Smooth muscle cell of trachea (primary cell): ENCODE measurements at places on chromosomes 16 and 17. TPM values are rescaled to one million over a fixed set of nuclear protein-coding genes. Genes with fewer than 3 reads are reported as not detected.

IKZF3 gene
- 0.33 TPM in 1 of 2 replicates, not detected in the other for total RNA-seq

NLRC5 gene
- 24.4 and 40.0 TPM in 2 replicates for total RNA-seq

NPIPA7 gene
- total RNA-seq = 0.15 and 3.0 TPM in 2 replicates

WSCD1 gene
- under 0.01 and 0.15 TPM in 2 replicates for total RNA-seq

TERB1 gene
- not detected in 2 replicates for total RNA-seq

GGT6 gene
- total RNA-seq = not detected in 2 replicates

SLC9A5 gene
- 1.3 and 2.3 TPM in 2 replicates for total RNA-seq

NOMO2 gene
- 122 and 158 TPM in 2 replicates for total RNA-seq

UTS2R gene
- 0.15 TPM in 1 of 2 replicates, not detected in the other for total RNA-seq

KCNJ2 gene
- total RNA-seq = 8.6 and 61.5 TPM in 2 replicates

FLYWCH2 gene
- total RNA-seq = 73.9 and 77.1 TPM in 2 replicates

GRAPL gene
- total RNA-seq = 0.15 and 0.66 TPM in 2 replicates

CPNE7 gene
- 15.6 and 31.6 TPM in 2 replicates for total RNA-seq

SPATA22 gene
- 1.2 and 2.5 TPM in 2 replicates for total RNA-seq

TBC1D3B gene
- total RNA-seq = 1.5 and 3.6 TPM in 2 replicates

TBC1D26 gene
- under 0.01 TPM in 1 of 2 replicates, not detected in the other for total RNA-seq

CASKIN1 gene
- total RNA-seq = under 0.01 and 2.0 TPM in 2 replicates

RAI1 gene
- 13.7 and 15.1 TPM in 2 replicates for total RNA-seq

CBX2 gene
- 0.73 and 1.2 TPM in 2 replicates for total RNA-seq

CLDN9 gene
- under 0.01 TPM in 1 of 2 replicates, not detected in the other for total RNA-seq

TP53TG3C gene
- not detected in 2 replicates for total RNA-seq

DRC3 gene
- total RNA-seq = 0.83 and 1.2 TPM in 2 replicates

PRSS27 gene
- 0.58 and 1.3 TPM in 2 replicates for total RNA-seq

KRTAP17-1 gene
- not detected in 2 replicates for total RNA-seq

INO80E gene
- 19.7 and 26.9 TPM in 2 replicates for total RNA-seq

ADCY9 gene
- total RNA-seq = 25.6 and 44.5 TPM in 2 replicates

C17orf78 gene
- total RNA-seq = not detected in 2 replicates

KRTAP4-1 gene
- not detected in 2 replicates for total RNA-seq

CACNG4 gene
- total RNA-seq = not detected in 2 replicates

CES4A gene
- 1.6 and 6.5 TPM in 2 replicates for total RNA-seq

CNGB1 gene
- total RNA-seq = not detected in 2 replicates

SYT17 gene
- total RNA-seq = 0.29 and 0.66 TPM in 2 replicates

CACNG3 gene
- not detected in 2 replicates for total RNA-seq

ICAM2 gene
- total RNA-seq = 1.2 and 4.1 TPM in 2 replicates

KRTAP4-9 gene
- total RNA-seq = not detected in 2 replicates

LYZL6 gene
- not detected in 2 replicates for total RNA-seq

DHRS7C gene
- not detected in 2 replicates for total RNA-seq

HP gene
- not detected in 2 replicates for total RNA-seq

PPM1E gene
- 0.17 TPM in 1 of 2 replicates, not detected in the other for total RNA-seq

HID1 gene
- 0.29 and 0.66 TPM in 2 replicates for total RNA-seq

ZG16 gene
- total RNA-seq = not detected in 2 replicates

EME2 gene
- 13.5 and 18.0 TPM in 2 replicates for total RNA-seq

CCL7 gene
- 1.7 TPM in 1 of 2 replicates, not detected in the other for total RNA-seq

TBKBP1 gene
- 9.6 and 17.7 TPM in 2 replicates for total RNA-seq

NLRC3 gene
- 0.15 and 0.17 TPM in 2 replicates for total RNA-seq
